ENCODE measurements at places on chromosomes 1 and 21.

DNA sequence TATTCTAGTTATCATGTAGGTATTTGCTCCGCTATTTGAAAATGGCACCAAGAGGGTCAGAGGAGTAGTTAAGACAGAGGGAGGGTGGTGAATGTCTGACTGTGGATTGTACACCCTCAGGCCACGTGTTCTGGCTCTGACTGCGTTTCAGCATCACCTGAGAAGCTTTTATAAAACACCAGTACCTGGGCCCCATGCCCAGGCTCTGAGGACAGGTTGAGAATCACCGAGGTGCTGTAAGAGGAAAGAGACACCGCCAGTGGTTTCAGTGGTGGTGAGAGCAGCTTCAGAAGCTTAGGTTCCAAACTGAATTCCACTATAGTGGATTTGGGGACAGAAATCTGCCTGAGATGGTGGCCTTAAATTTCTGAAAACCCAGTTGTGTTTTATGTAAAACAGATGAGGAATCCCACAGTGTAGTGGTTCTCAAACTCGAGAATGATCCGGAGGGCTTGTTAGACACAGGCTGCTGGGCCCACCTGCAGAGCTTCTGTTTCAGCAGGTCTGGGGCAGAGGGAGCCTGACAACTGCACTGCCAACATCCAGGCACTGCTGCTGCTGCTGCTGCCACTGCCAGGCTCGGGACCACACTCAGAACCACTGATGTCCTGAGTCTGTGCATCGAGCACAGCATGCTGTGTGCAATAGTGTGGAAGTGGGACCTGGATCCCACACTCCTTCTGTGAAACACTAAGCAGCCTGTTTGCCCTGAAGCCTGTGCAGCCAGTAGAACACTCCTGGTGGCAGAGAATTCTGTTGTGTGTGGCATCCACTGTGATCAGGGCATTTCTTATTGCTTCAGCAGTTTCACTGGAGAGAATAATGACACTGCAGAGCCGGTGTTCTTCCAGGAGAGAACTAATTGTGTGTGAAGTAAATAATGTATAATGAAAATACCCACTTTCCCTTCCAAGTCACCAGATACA lies 98.7 kb downstream of the SUSD4 start:
- DNase-seq, result no peak

- no peak for DNase-seq
Measured at GRCh38 chr1:29461115-29461739, 224.9 kb downstream of the PTPRU start.

GRCh38 chr1:10969267-10969970 lies 43.0 kb upstream of the TARDBP start:
- DNase-seq, result peak; percentile 68

GRCh38 chr1:231068762-231069161 lies 28.7 kb upstream of the FAM89A start:
- no peak for DNase-seq

DNA sequence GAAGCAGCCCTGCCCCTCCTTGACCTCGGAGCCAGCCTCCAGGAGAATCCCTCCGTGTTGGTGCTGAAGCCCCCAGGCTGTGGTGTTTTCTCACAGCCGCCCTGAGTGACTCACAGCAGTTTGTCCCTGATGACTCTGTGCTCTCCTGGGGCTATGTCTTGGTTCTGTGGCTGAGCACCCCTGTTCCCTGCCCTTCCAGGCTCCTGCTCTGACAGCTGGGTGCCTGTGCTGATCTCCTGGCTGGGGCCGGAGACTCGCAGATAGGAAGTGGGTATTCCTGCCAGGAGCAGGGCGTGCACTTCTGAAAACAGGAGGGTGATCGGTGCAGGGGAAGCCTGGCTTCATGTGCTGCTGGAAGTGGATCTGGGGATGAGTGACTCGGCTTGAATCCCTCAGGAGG lies 34.5 kb downstream of the POFUT2 start:
- DNase-seq, result no peak

DNA sequence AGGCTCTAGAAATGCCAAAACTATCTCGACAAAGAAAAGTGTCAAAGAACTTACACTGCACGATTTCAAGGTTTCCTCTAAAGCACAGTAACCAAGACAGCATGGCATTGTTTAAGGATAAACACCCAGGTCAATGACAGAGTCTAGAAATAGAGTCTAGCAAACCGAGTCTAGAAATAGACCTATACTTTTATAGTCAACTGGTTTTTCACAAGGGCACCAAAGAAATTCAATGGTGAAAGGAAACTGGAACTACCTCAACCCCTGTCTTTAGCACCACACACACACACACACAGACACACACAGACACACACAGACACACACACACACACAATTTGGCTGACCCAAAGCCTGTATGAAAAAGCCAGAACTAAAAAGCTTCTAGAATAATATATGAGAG lies 67.1 kb upstream of the PGBD5 start:
- DNase-seq, result no peak

DNA sequence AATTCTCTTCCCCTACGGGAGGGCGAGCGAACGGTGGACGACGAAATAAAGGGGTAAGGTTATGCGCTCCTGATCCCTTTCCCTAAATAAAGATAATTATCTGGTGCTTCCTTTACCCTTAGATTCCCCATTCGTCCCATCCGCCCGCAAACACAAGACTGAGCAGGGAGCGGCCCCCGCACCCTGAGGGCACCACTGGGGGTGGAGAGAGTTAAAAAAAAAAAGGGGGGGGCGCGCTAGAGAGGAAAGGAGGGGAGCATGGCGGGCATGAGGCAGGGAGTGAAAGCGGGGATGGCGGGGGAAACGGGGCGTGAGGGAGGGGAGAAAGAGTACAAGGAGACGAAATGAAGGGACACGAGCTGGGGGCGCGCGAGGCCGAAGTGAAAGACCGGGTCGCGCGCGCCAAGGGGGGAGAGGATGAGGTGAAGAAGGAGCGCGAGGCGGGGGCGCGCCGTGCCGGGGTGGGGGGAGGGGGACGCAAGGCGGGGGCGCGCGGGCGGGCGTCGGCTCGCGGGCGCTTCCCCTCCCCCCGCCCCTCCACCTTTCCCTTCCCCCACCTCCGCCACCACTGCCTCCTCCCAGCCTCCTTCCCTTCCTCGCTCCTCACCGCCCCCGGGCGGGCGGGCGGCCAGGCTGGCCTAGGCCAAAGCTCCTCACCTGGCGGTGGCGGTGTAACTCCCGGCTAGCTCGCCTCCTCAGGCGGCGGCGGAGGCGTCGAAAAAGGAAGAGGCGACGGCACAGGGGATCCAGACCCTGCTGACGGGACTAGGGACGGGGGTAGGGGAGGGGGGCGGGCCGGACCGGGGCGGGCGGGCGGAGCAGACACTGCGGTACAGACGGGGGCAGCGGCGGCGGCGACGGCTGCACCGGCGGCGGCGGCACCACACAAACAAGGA lies 448 bp downstream of the GATAD2B start:
- peak; percentile 95 for DNase-seq

- no peak for DNase-seq
Measured at GRCh38 chr1:193102662-193103061, 2.6 kb downstream of the GLRX2 start.

GRCh38 chr1:156746406-156746727 lies 5.1 kb downstream of the HDGF start:
- no peak for DNase-seq

- DNase-seq, result no peak
Measured at GRCh38 chr1:36351227-36351977, 28.0 kb upstream of the EVA1B start.

DNA sequence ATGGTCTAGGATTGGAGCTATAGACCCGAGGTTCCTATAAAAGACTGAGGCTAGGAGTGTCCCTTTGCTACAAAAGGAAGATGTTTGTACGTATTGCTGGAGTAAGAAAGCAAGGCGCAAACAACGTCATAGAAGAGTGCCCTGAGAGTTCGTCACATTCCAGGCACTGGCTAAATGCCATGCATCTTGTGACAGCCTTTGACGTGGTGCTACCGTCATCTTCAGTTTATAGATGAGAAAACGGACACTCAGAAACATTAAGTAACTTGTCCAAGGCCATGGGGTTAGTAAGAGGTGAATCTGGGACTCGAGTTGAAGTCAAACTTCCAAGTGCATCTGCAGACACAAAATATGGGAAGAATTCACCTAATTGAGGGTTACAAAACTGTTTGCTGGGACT lies 104.2 kb upstream of the SLC45A1 start:
- DNase-seq, result no peak

GRCh38 chr1:246709835-246710234 lies 14.4 kb upstream of the SCCPDH start:
- no peak for DNase-seq

GRCh38 chr1:202116287-202116686 lies 6.4 kb upstream of the GPR37L1 start:
- DNase-seq, result no peak

- no peak for DNase-seq
Measured at GRCh38 chr1:206500046-206500445, 7.3 kb upstream of the RASSF5 start.

- no peak for DNase-seq
Measured at GRCh38 chr1:30753118-30753517, 4.5 kb downstream of the LAPTM5 start.

DNA sequence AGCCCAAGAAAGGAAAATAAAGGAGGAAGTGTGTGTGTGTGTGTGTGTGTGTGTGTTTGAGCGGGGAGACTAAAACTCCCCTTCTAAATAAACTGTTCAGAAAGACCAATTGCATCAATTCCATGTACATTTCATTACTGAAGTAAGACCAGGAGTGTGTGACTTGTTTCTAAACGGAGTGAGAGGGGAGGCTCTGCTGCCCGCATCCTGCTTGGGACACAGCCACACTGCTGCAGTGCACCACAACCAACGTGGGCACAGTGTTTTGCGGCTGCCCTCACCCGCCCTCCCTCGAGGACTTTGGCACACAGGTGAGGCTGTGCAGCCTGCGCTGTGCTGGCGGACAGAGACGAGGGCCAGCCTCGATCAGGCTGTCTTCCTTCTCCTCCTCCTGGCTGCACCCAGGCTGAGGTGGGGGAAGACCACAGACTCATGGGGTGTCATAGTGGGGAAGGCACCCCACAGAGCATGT lies 31.0 kb upstream of the H6PD start:
- DNase-seq, result no peak

DNA sequence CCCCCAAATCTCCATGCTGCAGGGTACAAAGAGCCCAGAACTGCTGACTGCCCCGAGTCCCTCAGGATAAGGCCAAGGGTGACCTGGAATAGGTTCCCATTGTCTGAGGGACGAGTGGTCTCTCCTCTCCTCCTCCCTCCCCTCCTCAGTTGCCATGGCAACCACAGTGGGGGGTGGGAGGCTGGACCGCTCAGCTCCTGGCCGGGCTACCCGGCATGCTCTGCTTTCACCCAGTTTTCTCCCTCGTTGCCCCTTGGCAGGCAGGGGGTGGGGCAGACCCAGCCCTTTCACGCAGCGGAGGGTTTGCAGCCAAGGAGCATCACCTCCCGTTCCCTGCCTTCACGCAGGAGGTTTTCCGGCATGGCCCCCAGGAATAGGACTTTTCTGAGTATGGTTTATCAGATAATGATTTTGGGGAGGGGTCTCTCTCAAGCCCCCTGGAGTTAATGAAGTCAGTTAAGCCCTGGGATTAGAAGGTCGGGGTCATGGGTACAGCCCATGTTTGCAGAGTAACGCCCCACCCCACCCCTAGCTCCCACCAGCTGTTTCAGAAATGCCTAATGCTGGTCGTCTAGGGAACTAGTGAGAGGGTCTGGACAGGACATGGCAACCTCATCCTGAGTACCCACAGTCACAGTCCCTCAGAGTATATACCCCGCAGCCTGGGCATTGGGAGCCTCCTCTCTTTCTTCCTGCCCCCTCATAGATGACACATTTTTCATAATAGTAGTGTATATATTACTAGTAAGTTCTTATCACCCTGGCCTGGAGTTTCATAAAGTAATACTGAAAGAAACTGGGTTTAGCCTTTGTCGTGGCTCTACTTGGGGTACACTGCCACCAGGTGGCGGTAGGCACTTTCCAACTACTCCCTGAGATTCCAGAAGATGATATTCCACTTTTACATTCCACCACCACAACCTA lies 20.7 kb downstream of the C1QB start:
- DNase-seq, result peak; percentile 70

GRCh38 chr1:108657356-108658080 lies 3.4 kb downstream of the HENMT1 start:
- no peak for DNase-seq

DNA sequence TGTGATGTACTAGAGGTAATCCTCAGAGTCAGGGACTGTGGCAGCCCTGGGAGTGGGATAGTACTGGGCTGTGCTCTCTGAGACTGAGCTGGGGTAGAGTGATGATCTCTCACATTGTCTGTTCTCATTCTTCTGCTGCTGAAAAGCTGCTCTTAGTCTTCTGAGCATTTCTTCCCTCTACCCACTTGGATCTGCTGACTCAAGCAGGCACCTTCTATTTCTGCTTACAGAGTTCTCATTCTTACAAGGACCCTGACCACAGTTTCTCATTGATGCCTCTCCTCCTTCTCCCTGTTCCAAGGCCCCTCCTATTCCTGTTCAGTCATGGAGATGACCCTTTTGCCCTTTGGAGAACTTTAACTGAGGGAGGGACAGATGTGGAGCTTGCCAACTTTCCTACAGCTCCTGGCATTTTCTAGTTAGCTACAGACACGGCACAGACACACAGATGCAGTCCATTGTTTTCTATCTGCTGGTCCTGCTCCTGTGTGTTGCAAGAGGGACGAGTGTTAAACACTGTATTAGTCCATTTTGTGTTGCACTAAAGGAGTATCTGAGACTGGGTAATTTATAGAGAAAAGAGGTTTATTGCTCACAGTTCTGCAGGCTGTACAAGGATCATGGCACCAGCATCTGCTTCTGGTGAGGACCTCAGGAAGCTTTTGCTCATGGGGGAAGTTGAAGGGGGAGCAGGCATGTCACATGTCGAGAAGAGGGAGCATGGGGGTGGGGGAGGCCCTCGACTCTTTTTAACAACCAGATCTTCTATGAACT lies 12.3 kb downstream of the MAPKAPK2 start:
- DNase-seq, result no peak

DNA sequence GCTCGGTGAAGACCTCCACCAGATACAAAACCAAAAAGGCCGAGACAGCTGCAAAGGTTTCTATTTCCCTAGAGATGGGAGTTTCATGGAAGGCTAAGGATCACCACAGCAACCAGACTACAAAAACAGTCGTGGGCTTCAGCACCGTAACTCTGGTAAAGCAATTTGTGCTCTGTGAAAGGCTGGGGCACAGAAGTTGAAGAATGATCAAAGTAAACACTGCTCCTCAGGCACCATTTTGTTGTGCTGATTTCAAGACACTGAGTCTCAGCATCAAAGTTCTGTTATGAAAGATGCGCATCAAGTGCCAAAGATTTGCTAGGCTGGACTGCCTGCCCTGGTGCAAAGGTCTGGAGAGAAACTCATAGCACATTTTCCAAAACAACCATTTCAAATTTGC lies 116.2 kb downstream of the TGFBR3 start:
- no peak for DNase-seq

GRCh38 chr1:85325920-85326319 lies 49.5 kb upstream of the BCL10 start:
- DNase-seq, result no peak

DNA sequence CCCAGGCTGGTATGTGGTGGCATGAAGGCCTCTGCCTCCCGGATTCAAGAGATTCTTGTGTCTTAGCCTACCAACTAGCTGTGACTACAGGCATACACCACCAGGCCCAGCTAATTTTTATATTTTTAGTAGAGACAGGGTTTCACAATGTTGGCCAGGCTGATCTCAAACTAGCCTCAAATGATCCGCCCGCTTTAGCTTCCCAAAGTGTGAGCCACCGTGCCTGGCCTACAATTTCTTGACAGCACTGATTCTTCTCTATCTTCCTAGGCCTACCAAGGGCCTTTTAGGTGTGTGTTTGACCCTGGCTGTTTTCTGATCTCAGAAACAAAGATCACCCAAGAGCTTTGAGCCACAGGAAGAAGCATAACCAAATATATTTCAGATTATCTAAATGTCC lies 540.8 kb upstream of the ADAMTS5 start:
- no peak for DNase-seq

- DNase-seq, result peak; percentile 58
Measured at GRCh38 chr21:40162075-40162474, 294.8 kb downstream of the PCP4 start.

GRCh38 chr1:41776891-41777441 lies 141.8 kb downstream of the HIVEP3 start:
- no peak for DNase-seq

Measured in NCI-H69 (cell line).